Forelimb muscle (tissue), 1 donor: ENCODE measurements at places on chromosomes 5 and 9. TPM values are rescaled to one million over a fixed set of nuclear protein-coding genes. Genes with fewer than 3 reads are reported as not detected.

DNA sequence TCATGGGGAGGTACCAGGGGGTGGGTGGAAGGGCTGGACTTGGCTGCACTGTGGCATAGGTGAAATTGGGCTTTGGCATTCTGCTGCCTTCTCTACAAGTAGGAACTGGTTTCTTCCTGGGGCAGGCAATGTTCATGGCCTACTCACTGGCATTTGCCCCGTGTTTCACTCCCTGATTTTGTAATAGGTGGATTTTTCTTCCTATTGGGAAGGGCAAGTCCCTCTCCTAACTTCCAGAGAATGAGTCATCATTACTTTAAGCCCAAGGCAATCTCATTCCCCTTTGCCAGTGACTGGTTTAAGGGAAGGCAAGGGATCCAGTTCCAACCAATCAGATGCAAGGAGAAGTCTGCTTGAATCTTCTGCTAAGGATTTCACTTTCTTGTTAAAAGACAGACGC is 67.9 kb upstream of the ANKRD55 start:
- no peak for DNase-seq

DNA sequence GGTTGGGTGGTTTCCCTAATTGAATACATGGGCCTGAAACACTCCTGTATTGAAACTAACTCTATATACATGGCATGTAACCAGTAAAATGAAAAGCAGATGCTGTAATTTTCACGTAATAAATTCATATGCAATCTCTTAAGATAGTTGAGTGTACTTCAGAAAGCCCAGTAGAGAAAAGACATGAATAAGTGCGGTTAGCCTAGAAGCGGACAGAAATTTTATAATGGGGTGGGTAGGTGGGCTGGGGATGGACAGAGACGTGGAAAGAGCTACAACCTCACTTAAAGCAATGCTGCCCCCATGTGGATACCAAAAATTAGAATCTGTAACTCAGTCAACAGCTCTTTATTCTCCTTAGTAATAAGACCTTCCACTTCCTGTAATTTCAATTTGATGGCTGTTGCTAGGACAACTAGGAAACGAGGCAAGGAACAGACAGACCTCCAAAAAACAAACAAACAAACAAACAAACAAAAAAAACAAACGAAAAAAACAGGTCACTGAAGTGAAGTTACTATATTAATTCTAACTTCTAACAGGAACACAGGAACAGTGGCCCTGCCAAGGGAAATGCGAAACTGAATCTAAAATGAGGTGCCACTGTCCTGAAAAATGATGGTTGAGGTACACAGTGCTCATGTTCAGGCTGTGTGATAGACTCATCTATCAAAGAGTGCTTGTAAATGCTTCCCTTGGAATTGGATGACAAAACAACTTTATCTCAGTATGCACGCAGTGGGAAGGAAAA is 103.4 kb upstream of the GNA14 start:
- peak; percentile 40 for DNase-seq

DNA sequence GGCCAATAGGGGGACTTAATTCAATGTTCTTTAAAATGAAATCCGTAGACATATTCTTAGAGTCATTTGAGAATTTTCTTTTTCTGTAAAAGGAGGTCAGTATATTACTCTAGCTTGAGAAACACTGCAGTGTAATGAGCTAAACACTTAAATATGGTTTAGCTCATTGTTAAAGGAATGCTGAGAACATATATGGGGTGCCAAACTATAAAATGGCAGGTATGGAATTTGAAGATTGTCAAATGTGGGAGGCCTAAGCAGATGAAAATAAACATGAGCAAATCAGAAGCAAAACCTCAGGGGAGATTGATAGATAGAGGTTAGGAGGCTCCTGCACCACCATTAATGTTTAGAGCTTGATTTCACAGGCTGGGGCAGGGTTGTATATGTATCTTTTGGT is 57.9 kb downstream of the STX17 start:
- DNase-seq: no peak

- DNase-seq: no peak
These were observed 24.9 kb downstream of the VAV2 start for GRCh38 chr9:133967024-133967741.

DNA sequence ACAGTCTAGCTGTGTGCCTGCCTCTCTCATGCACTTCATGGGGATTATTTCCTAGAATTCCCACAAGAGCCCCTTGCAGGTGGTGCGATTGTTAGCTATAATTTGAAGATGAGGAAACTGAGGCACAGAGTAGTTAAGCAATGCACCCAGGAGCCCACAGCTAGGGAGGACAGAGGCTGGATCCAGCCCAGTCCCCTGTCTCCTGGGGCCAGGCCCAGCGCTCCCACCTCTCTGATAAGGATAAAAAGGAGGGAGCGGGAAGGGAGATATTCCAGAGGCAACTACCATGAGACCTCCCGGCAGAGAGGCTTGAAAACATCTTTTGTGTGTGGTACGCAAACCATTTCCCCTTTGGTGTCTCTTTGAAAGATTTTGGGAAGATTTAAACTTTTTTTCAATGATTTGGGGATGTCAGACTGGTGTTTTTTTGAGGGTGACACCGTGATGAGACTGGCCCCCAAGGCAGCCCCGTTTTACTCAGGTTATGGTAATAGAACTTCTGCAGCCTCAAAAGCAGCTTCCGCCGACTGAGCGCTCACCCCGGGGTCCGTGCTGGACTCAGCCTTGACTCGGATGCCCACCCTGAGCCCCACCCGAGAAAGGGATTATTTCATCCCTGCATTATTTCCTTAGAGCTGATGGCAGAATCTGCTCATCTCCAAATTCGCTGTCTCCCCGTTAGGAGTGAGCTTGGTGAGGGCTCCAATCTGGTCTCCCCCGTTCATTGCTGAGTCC is 144.7 kb upstream of the IER5L start:
- DNase-seq: no peak

GRCh38 chr5:68446487-68446894 is 230.9 kb downstream of the PIK3R1 start:
- DNase-seq: no peak

GRCh38 chr5:150675069-150675468 is 14.0 kb downstream of the MYOZ3 start:
- no peak for DNase-seq

- no peak for DNase-seq
These were observed 1.8 kb downstream of the IRX1 start for GRCh38 chr5:3597167-3598007.

- DNase-seq: no peak
These were observed 19.4 kb upstream of the LCP2 start for GRCh38 chr5:170316937-170317336.

- no peak for DNase-seq
These were observed 57.2 kb upstream of the LRRTM2 start for GRCh38 chr5:138932171-138932810.

GRCh38 chr9:5708414-5708813 is 79.5 kb downstream of the RIC1 start:
- no peak for DNase-seq

DNA sequence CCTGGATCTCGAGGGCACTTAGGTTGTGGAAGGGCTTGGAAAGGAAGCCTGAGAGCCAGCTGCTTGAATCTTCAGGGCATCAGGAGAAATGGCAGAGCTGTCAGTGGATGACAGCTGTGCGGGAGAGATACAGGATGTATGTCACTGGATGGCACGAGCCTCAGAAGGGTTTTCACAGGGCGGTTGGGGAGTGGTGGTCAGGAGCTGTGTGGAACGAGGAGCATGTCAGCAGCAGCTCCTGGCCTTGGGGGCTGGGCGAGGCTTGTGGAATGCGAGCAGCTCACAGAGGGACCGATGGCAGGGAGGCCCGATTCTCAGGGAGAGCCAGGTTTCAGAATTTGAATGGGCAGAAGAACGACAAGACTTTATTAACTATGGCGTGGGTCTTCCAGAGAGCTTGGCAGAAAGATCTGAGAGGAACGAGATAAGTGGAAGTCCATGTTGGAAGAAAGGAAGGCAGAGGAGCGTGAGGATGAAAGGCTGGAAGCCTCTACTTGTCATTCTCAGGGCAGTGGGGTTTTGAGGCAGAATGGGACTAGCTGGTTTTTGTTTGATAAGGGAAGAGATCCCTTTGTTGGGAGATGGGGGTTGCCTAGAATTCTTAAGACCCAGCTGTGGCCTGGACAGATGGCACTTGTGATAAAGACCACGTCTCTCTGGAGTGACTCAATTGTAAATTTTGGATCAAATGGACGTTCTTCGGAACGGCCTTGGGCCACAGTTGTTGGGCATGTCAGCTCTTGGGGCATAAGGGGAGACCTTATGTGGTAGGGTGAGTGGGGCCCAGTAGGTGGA is 60.3 kb downstream of the SNX30 start:
- no peak for DNase-seq

PCDH12 gene
- 14.0 TPM for polyA plus RNA-seq

GALNT12 gene
- 2.0 TPM for polyA plus RNA-seq

HMCN2 gene
- polyA plus RNA-seq: 12.3 TPM

IL33 gene
- polyA plus RNA-seq: 26.2 TPM

GFRA3 gene
- polyA plus RNA-seq: 2.8 TPM
